ENCODE measurements at places on chromosomes 13 and 19.

DNA sequence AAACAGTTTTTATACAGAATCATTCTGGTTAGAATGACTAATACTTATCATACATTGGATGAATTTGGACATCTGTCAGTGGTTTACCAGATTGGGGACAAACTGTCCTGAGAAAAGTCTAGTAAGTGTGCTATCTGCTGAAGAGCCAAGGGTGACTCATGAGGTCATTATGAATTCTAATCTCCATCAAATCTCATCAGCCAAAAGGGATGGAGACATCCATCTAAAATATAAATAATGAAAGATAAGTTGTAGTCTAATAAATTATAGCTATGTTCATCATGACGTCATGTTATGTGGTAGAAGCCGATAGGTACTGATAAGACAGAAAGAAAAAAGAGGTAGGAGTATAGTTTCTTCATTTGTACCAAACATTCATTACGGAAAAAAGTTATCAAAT lies 804.4 kb downstream of the PCDH9 start:
- no peak for DNase-seq

DNA sequence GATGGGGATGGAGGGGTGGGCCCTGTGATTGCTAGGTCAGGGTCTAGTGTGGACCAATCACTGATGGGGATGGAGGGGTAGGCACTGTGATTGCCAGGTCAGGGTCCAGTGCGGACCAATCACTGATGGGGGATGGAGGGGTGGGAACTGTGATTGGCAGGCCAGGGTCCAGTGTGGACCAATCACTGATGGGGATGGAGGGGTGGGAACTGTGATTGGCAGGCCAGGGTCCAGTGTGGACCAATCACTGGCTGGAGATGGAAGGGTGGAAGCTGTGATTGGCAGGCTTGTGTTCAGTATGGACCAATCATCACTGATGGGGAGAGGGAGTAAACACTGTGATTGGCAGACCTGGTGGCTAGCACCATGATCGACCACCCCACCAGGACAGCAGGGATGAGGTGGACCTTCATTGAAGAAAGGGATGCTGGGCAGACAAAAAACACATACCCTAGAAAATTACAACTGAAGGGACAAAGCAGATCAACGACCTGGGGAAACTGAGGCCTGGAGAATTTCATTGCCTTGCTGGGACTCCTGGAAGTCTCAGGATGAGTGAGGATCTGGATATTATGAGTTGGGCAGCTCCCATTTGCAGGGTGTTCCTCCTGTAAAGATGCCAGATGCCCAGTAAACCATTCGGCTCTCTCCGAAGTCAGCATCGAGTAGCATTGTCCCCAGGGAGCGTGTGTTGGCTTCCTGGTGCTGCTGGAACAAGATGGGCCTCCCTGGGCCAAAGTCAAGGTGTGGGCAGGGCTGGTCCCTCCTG lies 15.5 kb downstream of the TMPRSS9 start:
- DNase-seq, result peak; percentile 11

DNA sequence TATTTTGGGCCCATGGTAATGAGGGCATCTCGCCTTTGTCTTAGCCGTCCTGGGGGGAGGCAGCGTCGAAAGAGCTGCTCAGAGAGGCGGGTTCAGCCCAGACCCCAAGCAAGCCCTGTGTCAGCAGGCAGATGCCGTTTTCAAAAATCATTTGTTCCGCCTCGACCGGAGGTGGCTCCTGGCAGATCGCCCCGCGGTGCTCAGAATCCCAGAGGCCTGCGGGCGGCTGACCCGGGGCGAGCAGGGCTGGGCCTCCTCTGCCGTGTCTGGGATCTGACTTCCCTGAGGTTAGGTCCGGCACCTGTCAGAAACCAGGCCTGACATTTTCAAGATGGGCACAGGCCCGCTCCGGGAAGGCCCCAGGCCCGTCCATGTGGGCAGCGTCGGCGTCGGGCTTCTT lies 36.1 kb downstream of the CRTC1 start:
- DNase-seq, result no peak

DNA sequence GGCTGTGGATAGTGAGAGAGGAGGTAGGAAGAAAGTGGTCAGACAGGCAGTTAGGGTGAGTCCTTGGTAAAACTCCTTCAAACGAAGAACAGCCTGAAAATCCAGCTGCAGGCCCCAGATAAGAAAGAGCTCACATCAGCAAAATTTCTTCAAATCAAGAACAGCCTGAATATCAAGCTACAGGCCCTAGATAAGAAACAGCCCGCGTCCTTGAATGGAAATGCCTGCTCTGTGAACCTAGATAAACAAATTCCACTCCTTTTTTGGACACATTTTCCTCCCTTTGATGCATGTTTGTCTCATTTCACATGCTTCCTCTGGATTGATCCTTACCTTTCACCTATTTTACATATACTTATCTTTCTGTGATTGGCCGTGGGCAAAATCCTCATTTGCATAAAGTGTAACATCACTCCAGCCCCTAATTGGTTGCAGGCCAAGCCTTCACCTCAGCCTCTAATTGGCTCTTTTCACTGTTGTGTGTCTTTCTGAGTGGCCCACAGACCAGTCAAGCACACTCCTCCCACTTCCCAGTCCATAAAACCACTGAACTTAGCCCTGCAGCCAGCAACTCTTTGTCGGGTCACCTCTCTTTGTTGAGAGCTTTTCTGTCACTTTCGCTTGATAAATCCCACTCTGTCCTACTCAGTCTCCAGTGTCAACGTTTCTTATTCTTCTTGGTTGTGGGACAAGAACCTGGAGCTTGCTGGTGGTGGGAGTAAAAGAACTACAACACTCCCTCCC lies 6.0 kb upstream of the SULT2A1 start:
- no peak for DNase-seq

DNA sequence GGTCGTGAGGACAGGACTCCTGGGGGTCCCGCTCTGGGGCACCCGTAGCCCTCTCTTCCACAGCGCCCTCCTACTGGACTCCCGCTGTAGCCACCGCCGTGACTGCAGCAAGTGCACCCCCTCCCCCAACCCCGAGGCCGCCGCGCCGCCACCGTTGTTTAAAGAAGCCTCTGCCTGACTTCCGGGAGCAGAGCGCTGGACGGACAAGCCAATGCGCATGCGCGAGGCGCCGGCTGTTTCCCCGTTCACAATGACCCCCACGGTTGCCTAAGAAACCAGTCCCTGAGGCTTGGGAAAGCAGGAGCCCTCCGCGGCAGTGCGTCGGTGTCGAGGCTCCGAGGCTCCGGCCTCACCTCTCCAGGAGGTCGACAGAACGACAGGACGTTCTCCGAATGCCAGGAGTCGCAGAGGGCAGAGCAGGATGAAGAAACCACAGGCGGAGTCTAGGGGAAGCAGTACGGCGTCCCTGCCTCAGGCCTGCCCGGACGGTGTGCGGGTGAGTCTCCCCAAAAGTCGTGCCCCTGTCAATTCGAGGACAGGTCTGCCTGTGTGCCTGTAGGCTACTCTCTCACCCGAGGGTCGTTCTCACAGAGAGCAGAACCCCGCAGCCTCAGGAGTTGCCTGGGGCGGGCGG lies 70.5 kb upstream of the ZNF420 start:
- peak; percentile 77 for DNase-seq
